ENCODE measurements at places on chromosomes 2 and 18.

DNA sequence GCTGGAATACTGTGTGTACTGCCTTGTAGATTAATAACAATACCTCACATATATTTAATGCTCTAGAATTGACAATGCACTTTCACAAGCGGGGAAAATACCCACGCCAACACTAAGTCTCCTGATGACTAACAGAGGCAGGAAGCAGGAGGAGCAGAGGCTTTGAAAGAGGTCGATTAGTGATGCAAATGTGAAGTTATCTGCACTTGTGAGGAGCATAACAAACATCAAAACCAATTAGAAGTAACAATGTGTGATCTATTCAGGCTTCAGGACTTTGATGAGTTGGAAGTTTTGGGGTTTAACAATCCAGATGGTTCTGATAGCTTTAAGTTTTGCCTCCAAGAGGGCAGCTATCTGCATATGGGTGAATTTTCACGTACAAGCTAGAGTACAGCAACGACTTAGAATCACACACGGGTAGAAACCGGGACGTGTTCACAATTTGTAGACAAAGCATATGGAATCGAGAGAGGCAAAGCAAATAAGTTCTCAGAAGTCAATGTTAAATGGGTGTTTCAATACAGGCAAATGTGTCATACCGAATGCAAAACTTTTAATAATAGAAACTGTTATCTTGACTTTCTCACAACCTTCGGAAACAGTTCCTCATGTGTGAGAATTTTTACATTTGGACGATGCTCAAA is 114.5 kb downstream of the METTL8 start:
- peak; percentile 59 for DNase-seq

DNA sequence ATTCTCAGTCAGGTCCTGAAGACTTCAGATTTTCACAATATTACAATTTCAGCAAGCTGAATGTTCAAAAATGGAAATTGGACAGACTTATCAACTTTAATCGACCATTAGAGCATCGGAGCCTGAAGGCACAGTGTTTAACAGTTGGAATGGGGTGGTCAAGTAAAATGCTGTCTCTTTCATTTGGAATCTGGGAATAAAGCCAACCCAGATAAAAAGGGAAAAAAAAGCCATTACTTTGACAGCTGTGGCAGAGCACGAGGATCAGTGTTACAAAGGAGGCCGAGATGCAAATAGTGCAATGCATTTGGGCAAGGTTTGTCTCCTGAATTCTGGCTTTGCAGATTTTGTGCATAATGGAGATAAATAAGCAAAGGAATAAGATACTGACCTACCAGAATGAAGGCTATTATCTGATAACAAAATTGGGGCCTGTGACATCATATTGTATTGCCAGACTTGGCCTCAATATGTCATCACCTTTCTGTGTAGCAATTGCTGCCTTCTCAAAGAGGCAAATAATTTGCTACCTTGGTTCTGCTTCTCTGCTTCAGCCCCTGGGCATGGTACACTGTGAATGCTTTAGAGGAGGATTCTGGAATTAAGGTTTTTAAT is 277.5 kb upstream of the KLHL29 start:
- DNase-seq: no peak

DNA sequence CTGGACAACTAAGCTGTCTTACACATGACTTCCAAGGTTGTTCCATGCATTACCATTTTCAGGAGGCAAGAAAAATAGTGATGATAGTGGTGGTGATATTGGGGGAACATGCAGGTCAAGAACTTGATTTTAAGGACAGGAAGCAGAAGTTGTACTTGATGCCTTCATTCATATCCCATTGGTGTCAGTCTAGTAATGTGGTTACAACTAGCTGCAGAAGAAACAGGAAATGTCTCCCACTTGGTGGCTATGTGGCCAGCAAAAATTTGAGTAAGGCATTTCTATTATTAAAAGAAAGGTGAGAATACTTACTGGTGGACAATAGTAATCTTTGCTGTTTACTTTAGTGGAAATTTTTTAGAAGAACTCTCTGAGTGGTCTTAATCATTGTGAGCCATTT is 103.4 kb downstream of the ALMS1 start:
- no peak for DNase-seq

- peak; percentile 93 for DNase-seq
Measured at GRCh38 chr2:96146153-96146880, 1.1 kb upstream of the DUSP2 start.

DNA sequence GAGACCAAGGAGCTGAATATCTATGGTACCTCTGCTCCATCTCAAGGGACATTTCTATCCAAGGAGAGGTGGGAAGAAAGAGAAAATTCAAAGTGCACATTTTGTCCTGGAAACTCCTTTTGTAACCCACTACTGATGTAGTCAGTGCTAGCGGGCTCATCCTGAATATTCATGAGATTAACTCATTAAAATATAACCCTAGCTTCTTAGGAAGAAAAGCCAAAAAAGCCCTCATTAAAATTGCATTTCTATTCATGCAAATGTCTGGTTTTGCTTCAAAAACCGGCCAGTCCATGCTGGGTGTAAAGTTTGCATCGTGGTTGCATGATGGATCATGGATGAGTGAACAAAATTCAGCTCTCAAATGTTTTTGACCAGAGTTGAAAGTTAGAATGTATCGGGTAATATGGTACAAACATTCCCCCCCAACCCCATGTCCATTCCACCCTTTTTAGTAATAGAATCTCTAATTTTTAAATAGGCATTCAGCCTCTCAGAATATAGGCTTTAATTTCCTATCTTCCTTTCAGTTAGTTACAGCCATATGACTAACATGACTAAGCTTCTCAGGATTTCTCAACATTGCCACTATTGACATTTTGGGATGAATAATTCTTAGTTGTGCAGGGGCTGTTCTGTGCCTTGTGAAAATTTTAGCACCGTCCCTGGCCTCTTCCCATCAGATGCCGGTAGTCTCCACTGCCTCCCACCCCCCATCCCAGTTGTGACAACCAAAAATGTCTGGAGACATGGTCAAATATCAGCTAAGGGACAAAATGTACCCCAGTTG is 104.2 kb upstream of the RND3 start:
- no peak for DNase-seq

DNA sequence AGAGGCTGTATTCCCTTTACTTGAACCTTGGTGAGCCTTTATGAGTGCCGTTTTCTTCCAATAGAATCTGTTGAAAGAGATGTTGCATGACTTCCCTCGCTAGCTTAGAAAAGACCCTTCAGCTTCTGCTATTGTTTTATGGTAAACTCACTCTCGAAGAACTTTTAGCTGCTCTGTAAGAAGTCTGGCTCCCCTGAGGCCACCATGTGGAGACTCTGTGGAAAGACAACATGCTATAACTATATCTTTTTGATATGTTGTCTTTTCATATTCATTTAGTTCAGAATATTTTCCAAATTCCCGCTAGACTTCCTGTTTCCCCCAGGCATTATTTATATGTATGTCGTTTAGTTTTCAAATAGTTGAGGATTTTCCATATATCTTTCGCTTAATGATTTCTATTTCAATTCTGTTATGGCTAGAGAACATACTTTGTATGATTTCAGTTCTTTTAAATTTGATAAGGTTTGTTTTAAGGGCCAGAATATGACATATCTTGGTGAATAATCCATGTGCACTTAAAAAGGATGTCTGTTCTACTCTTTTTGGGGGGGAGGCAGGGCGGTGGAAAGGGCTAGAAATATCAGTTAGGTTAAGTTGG is 64.1 kb downstream of the PTPN4 start:
- DNase-seq: peak; percentile 10

DNA sequence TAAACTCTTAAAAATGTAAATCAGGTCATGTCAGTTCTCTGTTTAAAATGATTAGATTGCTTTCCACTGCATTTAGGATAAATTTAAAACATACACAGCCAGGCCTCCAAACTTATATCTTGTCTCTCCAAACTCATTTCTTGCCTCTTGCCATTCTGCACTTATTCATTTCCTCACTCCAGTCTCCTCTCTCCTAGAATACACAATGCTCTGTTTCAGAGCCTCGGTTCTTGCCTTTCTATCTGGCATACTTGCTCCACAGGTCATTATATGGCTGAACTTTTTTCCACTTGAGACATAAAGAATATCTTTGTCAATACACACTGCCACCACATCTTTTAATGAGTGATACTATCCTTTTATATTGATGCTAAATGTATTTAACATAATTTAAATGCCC is 10.5 kb upstream of the UGP2 start:
- no peak for DNase-seq

DNA sequence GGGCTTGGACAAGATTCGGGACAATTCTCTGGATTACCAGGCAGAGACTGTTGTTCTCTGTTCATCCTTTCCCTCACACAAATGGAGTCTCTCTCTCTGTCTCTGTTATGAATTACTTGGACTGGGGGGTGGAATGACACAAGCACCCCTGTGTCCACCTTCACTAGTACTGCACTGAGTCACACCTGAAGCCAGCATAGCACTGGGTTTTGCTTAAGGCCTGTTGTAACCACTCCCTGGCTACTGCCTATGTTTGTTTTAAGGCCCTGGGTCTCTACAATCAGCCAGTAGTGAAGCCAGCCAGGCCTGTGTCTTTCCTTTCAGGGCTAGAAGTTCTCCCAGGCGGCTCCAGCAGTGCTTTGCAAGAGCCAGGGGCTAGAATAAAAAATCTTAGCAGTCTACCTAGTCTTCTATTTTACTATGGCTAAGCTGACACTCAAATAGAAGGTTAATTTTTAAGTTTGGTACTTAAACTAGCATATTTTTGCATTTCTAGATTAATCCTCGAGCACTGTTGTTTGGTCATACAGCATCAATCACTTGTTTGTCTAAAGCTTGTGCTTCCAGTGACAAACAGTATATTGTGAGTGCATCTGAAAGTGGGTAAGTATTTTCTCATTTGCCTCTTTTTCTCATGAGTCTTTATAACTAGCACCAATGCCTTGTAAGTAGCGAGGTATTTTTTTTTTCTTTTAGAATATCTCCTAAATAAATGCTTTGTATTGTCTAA is 27.8 kb downstream of the WDR7 start:
- DNase-seq: no peak

Data from activated naive CD8-positive, alpha-beta T cell treated with anti-CD3 and anti-CD28 coated beads for 36 hours (primary cell).